Progenitor cell of endocrine pancreas (in vitro differentiated cells): ENCODE measurements at places on chromosomes 7 and 10.

- DNase-seq = no peak
Measured at GRCh38 chr7:139446051-139446890, 37.2 kb downstream of the KLRG2 start.

GRCh38 chr7:5595545-5596045 is 172.0 kb upstream of the TNRC18 start:
- DNase-seq = no peak

DNA sequence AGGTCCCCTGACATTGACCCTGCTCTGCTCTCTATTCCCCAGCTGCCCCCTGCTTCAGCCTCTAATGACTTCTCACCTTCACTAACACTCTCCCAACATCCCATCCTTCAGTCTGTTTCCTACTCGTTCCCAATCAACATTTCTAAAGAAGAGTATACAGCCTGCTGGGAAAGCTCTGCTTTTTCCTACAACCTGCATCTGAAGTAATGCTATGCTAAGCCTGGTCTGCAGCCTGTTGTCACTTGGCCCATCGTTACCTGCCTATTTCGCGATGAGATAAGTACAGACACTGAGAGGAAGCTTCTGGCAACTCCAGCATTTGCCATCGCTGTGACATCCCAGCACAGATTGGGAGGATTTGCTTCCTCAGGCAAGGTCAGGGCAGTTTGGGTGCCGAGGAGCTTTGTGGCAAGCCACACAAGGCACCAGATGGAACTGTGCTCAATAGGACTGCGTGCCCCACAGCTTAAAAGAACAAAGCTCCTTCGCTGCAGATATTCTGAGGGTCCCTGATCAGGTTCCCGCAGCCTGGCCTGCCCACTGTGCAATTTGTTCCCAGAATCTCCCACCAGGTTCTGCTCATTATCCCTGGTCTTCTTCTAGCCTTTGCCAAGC is 51.4 kb downstream of the PKD1L1 start:
- DNase-seq = no peak

DNA sequence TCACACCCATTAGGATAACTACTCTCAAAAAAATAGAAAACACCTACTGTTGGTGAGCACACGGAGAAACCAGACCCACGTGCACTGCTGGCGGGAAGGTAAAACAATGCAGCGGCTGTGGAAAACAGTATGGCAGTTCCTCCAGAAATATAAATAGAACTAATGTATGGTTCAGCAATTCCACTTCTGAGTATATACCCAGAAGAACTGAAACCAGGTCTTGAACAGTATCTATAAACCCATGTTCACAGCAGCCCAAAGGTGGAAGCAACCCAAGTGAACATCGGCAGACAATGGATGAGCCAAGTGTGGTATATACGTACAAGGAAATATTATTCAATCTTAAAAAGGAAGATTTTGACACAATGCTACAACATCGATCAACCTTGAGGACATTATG is 164.7 kb downstream of the ZMYND11 start:
- DNase-seq = no peak

- DNase-seq = no peak
Measured at GRCh38 chr10:29828440-29828894, 193.7 kb upstream of the SVIL start.

GRCh38 chr10:113228530-113228929 is 278.5 kb downstream of the TCF7L2 start:
- no peak for DNase-seq

DNA sequence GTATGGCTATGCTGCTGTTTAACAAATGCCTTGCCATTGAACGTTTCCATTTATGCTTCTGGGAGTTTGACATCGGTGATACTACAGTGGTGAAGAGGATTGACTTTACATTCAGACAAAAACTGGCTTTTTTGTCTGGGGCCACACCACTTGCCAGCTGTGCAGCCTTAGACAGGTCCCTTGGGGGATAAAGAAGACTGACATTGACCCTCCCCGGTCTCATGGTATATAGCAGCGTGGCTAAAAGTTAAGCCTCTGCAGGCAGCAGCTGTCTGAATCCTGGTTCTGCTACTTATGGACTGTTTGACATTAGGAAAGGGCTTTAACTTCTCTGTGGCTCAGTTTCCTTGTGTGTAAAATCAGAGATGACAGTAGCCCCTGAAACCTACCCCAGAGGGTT is 42.0 kb upstream of the PTF1A start:
- DNase-seq = no peak

GRCh38 chr10:112221545-112221944 is 38.0 kb upstream of the GPAM start:
- no peak for DNase-seq

- no peak for DNase-seq
Measured at GRCh38 chr7:148180075-148180474, 410.5 kb upstream of the C7orf33 start.

- no peak for DNase-seq
Measured at GRCh38 chr7:28643584-28644340, 231.4 kb downstream of the CREB5 start.

GRCh38 chr7:146096994-146097393 is 19.6 kb upstream of the CNTNAP2 start:
- DNase-seq = no peak

DNA sequence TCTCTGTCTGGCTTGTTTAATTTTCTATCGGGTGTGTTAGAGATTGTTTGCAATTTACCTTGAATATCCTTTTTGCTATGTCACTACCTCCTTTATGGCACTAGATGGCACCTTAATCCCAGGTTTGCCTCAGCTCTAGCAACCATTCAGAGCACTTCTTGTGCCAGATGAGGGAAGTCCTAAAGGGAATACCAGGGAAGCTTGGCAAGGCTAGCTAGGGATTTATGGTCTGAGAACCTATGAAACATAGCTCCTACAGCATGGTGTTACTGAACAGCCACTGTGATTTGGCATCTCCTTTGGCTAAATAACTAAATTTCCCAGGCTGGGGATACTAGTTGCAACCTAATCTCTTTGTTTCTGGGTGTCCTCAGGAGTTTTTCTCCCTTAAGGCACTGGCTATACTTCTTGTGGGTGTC is 69.0 kb upstream of the VOPP1 start:
- no peak for DNase-seq

DNA sequence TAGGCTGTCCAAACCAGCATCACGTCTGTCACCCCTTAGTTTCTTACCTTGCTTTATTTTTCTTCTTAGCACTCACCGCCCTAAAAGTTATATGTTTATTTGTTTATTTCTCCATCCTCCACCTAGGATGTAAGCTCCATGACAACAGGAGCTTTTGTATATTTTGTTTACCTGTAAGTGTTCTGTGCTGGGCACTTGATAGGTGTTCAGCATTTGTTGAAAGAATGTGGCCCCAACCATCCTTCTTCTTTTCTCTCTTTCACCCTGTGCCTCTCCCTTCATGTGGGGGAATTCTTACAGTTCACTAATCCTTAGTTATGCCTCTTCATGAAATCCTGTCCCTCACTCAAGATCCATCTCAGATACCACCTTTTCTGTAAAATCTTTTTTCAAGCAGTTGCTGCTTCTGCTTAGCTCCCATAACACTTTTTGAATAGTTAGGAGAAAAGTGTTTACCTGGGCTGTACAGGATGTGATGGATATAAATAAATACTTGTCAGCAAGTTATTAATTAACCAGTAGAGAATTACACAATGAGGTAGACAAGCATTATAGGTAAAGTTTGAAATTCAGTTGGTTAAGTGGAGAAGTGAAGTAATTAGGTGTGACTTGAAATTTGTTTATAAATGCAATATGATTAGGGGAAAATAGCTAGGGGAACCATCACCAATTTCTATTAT is 9.7 kb downstream of the AHR start:
- no peak for DNase-seq

GRCh38 chr10:87761892-87762291 is 56.1 kb downstream of the ATAD1 start:
- DNase-seq = no peak

- DNase-seq = no peak
Measured at GRCh38 chr7:43164757-43165156, 52.3 kb downstream of the HECW1 start.

DNA sequence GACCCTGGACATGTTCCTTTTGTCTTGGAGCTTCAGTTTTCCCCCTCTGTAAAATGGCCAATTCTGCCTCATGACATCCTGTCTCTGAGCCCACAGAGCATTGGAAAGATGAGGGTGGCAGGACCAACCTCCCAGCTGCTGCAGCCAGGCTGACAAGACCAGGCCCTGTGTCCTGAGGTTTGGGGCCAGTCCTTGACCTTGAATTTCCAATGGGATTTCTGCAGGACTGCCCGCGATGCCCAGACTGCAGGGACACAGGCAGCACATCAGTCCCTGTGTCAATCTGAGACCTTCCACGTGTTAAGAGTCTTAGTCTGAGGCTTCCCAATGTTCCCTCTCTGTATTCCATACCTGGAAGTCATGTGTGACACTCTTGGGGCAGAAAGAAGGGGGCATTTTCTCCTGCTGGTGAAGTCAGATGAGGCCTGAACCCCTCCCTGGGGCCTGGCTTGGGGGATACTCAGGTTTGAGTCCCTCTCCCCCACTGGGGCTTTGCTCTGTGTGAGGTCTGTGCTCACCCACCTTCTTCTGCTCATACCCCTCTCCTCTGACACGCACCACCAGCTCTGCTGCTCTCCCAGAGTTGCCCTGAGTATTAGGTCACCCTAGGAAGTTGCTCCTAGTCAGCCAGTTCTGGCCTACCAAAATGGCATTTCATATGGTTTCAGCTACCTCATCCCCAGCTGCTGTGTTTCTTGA is 79.2 kb downstream of the ADCY1 start:
- no peak for DNase-seq

GRCh38 chr7:55420530-55420929 is 55.4 kb downstream of the LANCL2 start:
- DNase-seq = no peak

DNA sequence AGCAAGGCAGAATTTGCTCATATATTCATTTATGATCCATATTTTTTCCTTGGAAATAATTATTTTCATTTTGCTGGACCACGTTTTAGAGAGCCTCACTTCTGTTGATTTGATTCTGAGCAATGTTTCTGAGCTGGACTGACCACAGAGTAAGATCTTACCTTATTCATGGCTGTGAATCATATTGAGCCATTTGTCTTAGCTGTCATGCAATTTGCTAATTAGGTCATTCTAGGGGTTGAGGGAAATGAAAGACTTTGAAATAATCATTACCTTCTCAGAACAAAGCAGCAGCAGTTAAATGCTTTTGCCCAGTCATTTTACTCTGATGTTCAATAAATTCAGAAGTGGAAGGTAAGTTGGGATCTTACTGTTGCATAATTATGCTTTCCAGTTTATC is 251.4 kb downstream of the SDK1 start:
- DNase-seq = no peak

GRCh38 chr7:18702071-18702829 is 206.7 kb downstream of the HDAC9 start:
- DNase-seq = no peak
